ENCODE measurements at places on chromosomes 4 and X. TPM values are rescaled to one million over a fixed set of nuclear protein-coding genes. Genes with fewer than 3 reads are reported as not detected.

FAM53A gene
- 1.9 TPM for total RNA-seq

TMSB15A gene
- not detected for total RNA-seq

AWAT2 gene
- total RNA-seq: not detected

MAGEE2 gene
- not detected for total RNA-seq

ARHGAP6 gene
- total RNA-seq: 0.09 TPM

PPEF1 gene
- 0.45 TPM for total RNA-seq

TMA16 gene
- 20.2 TPM for total RNA-seq

MTMR8 gene
- 5.8 TPM for total RNA-seq

DNA sequence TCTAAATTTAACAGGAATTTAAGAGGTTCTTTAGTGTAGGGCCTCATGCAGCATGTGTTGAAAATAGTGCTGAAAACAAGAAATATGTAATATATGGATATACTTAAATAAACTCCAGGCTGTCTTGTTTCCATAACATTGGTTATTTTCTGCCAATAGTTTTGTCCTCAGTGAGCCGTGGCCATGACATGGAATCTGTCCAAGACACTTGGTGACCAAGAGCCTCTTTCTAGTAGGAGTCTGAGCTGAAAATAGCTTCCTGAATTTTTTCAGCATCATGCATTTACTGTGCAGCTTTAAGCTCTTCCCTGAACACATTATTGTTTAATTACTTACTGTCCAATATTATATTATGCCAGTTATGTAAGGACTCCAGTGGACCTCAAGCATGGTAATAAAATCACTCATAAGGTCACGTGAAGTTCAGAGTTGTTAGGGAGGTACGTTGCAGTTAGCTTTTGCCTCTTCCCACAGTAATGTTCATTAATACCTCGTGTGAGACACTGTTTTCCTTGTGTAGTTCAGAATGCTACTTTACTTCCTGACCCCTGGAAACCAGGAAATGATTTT, 488.2 kb downstream of the GRID2 start:
- no peak for DNase-seq
- no peaks in the 10 kb centered on the region for H3K27me3 ChIP-seq
- no peaks in the 10 kb centered on the region for H3K36me3 ChIP-seq
- no peaks in the 10 kb centered on the region for H3K4me1 ChIP-seq
- no peak overlapping the region for H3K4me3 ChIP-seq
- no peak overlapping the region for H3K27ac ChIP-seq

GRCh38 chr4:65046192-65047133, 623.8 kb downstream of the EPHA5 start:
- H3K4me1 ChIP-seq: peaks cover 2% of the 10 kb centered on the region
- H3K4me3 ChIP-seq: no peak overlapping the region
- no peaks in the 10 kb centered on the region for H3K36me3 ChIP-seq

DNA sequence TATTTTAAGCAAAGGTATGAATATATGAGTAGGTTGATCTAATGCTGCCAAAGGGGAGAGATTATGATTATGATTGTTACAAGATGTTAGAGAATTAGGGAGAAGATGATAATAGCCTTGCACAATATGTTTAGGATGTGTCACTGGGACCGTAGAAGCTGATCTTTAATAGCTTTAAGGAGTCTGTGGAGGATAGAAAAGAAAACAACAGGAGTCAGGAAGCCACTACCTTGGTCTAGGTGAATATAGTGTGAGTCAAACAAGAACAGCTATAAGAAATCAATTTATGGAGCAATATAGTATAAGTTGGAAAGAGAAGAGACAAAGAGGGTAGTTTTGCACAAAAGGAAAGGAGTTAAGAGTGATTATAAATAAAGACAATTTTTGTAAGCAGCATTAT, 232.7 kb downstream of the FSTL5 start:
- H3K27ac ChIP-seq: no peak overlapping the region
- H3K27me3 ChIP-seq: no peaks in the 10 kb centered on the region
- H3K4me3 ChIP-seq: no peak overlapping the region
- DNase-seq: no peak

GRCh38 chr4:84683064-84683850, 100.3 kb downstream of the CDS1 start:
- H3K4me1 ChIP-seq: no peaks in the 10 kb centered on the region
- DNase-seq: no peak
- H3K27me3 ChIP-seq: no peaks in the 10 kb centered on the region

DNA sequence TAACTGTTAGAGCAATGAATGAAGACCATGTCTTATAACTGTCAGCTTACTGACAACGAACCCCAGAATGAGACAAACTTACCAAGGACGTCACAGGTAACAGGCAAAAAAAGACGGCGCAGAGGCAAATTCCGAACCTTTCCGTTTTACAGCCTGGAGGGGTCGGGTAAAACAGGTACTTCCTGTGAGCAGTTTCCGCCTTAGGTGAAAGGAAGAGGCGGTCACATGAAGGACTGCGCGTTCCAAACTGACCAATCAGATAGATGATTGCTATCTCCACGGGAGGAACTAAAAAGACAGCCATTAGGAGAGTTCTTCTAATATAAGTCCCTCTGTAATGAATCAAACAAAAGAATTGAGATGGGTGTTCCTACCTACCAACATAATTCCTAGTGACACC, at the start of gene COX7B2:
COX7B2 (minus strand) TSS at position 168 of the 400 bp plus-strand sequence. CDS start 174,053 bp downstream, outside the sequence.
- DNase-seq: no peak
- no peaks in the 10 kb centered on the region for H3K4me1 ChIP-seq
- no peaks in the 10 kb centered on the region for H3K36me3 ChIP-seq
- no peaks in the 10 kb centered on the region for H3K27me3 ChIP-seq
- no peak within 1 kb of the TSS for H3K4me3 ChIP-seq

DNA sequence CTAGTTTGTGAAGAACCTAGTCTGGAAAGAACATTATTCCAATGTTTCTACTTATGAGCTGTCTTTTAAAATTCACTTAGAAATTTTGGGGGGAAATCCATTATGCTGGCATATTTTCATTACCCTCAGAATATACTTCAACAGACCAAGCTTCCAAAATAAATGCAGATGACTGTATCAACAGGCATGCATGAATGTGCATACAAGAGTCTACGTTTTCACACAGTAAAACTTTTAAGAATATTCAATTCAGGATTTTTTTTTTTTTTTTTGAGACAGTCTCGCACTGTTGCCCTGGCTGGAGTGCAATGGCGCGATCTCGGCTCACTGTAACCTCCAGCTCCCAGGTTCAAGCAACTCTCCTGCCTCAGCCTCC, 49.7 kb downstream of the ABCG2 start:
- no peak for DNase-seq
- no peaks in the 10 kb centered on the region for H3K36me3 ChIP-seq
- H3K4me1 ChIP-seq: no peaks in the 10 kb centered on the region
- no peak overlapping the region for H3K27ac ChIP-seq
- no peaks in the 10 kb centered on the region for H3K27me3 ChIP-seq

DNA sequence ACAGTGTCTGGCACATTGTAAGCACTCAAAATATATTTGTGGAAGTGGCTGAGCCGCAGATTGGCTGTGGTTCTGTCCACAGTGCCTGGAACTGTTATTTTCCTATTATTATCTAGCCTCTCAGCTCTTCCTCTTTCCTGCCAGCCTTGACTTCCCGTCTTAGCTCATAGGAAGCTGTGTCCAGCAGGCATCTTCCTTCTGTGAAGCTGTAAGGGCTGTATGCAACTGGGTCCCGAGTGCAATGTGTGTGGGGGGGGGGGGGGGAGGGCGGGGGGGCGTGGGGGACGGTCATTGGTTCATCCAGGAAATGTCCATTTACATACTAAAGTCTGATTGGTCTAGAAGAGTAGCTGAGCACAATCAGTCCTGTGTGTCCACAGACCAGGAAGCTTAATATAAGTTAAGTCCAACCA, 210.7 kb downstream of the PDGFRA start:
- H3K4me3 ChIP-seq: no peak overlapping the region
- no peak for DNase-seq
- no peaks in the 10 kb centered on the region for H3K36me3 ChIP-seq

DNA sequence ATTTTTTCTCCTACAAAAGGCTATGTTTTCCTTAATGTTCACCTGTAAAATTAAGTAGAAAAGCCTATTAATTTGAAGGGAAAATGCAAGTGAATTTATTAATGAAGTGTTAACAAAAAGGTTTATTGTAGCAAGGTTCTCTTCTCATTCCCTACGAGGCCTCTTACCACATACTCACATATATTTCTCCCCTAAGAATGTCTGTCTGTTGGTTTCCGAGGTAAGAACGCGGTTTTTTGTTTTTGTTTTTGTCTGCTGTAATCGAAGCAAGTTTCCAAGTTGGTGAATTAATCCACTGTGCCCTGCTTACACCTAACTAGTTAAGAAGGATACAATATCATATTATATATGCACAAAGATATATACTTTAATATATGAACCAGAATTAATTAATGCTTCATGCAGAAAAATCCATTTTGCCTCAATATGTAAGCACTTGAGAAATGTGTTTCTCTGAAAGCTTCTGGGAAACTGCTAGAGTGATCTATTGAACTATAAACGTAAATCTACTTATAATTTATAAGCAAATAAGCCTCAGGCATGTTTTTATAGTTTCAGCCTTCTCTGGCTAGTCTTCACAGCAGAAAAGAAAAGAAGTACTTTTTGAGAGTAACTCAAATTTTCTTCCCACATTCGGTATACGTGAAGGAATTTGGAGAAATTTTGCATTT, 120.8 kb downstream of the EGF start:
- no peak overlapping the region for H3K4me3 ChIP-seq
- no peak overlapping the region for H3K27ac ChIP-seq
- no peak for DNase-seq
- peaks cover 8% of the 10 kb centered on the region for H3K27me3 ChIP-seq
- no peaks in the 10 kb centered on the region for H3K36me3 ChIP-seq

DNA sequence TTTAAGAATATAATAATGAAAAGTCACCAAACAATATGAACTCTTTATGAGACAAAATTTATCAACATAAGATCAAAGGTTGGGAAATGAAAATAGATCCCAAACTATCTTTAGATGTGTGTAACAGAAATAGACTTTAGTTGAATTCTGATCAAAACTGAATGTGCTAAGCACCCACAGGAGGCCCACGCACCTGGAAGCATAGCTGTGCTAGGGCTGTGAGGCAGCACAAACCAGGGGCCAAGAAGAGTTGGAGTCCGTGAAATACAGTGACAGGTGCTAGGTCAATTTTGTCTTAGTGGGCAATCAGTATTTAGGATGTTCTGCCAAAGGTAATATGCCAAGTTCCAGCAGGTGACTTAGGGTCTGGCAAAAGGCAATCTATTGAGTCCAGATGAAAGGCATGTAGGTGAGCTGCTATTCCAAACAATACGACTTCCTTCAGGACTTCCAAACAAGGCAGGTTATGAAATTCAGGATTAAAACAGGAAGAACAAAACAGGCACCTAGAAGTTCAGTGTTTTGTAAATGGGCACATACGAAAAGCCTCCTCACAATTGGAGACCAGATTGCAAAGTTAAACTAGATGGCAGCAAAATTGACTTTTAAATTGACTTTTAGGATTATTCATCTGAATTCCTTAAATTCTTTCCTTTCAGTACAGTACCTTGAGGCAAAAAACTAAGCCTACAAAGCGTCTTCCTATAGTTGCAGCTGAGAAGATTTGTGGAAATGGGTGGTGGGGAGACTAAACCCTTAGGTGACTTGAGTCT, 4.7 kb upstream of the PCDH18 start:
- H3K4me3 ChIP-seq: no peak overlapping the region
- no peaks in the 10 kb centered on the region for H3K27me3 ChIP-seq
- no peaks in the 10 kb centered on the region for H3K36me3 ChIP-seq
- no peaks in the 10 kb centered on the region for H3K4me1 ChIP-seq

GRCh38 chr4:80475236-80475635, 139.7 kb downstream of the CFAP299 start:
- no peak overlapping the region for H3K27ac ChIP-seq
- H3K4me1 ChIP-seq: no peaks in the 10 kb centered on the region
- no peak overlapping the region for H3K4me3 ChIP-seq
- no peak for DNase-seq
- no peaks in the 10 kb centered on the region for H3K36me3 ChIP-seq

- H3K36me3 ChIP-seq: peaks cover 23% of the 10 kb centered on the region
- H3K27me3 ChIP-seq: no peaks in the 10 kb centered on the region
- H3K27ac ChIP-seq: no peak overlapping the region
- H3K4me3 ChIP-seq: no peak overlapping the region
- peaks cover 38% of the 10 kb centered on the region for H3K4me1 ChIP-seq
Observed at GRCh38 chr4:2596611-2597010, 60.2 kb downstream of the FAM193A start.

GRCh38 chrX:66728818-66729271, 90.0 kb upstream of the EDA2R start:
- peak; percentile 46 for DNase-seq
- no peaks in the 10 kb centered on the region for H3K36me3 ChIP-seq
- H3K4me3 ChIP-seq: peak overlapping the region; percentile 50
- no peaks in the 10 kb centered on the region for H3K27me3 ChIP-seq
- peak overlapping the region; percentile 53 for H3K27ac ChIP-seq

DNA sequence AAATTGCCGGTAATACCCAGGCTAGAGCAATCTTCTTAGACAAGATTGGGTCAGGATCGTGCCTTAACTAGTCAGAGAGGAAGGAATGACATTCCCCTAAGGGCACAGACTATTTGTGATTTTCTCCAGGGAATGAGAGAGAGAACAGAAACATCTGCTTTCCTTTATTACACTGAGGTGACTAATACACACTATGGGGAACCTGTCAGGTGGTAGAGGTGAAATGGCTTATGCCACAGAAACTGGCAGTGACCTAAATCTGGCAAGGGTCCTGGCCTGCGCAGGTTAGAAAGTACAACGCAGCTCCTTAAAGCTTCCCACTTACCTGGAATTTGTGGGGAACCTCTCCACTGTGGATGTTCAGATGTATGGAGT, 16.6 kb upstream of the HPGD start:
- H3K36me3 ChIP-seq: no peaks in the 10 kb centered on the region
- no peak for DNase-seq

DNA sequence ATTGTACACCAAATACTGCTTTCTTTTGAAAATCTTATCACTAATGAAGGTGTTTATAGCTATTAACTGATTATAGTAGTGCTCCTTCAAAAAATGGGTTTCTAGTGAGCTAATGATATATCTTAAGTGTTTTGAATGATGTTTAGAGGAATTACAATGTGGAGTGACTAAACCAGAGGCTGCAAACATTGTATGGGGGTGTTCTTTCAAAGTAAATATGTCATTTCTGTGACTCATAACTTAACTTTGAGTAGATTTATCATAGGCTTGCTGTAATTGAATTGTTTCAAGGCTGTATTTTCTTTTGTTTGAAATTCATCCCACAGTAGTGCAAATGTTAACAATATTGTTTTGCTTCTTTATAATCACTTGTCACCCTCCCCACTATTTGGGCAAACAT, 141.6 kb downstream of the IL1RAPL2 start:
- DNase-seq: no peak
- no peaks in the 10 kb centered on the region for H3K36me3 ChIP-seq
- no peak overlapping the region for H3K27ac ChIP-seq
- no peaks in the 10 kb centered on the region for H3K27me3 ChIP-seq
- H3K4me3 ChIP-seq: no peak overlapping the region

DNA sequence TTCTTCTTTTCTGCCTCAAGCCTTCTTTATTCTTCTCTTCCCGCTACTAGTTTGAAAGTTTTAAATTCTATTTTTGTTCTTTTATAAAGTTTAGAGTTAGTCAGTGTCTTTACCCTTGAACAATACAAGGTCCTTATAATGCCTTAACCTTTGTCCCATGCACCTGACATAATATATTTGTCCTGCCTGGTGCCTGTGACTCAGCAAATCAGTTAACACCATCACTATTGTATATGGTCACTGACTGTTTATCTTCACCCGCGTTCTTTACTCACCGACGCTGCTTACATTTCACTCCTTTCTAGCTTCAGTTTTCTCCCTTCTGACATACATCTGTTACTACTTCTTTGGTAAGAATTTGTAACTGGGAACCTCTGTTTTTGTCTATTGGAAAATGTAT, 5.7 kb downstream of the SMIM20 start:
- H3K4me3 ChIP-seq: no peak overlapping the region
- no peak overlapping the region for H3K27ac ChIP-seq
- no peaks in the 10 kb centered on the region for H3K27me3 ChIP-seq
- no peaks in the 10 kb centered on the region for H3K36me3 ChIP-seq

Data from T-cell (primary cell).